ENCODE measurements at places on chromosomes 7 and 10. TPM values are rescaled to one million over a fixed set of nuclear protein-coding genes. Genes with fewer than 3 reads are reported as not detected.
A peak's percentile ranks its signal among the peaks of the same experiment; 100 is the strongest.

DNA sequence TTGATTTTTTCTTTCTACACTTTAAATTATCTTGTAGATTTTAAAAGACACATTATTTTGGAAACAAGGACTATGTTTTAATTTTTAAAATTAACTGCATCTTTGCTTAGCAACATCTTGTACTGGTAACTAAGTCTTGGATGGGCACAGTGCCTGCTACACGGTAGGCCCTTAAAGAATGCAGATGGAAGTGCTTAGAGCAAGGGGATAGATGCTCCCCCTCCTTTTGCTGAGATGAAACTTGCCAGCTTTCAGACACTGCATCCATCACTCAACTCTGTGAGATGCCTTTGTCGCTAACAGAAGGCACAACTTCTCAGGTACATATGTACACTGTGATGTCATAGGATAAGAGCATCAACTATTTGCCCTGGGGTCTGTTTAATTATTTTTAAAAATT lies 103.9 kb downstream of the LRRC18 start:
- peaks cover 3% of the 10 kb centered on the region for H3K27me3 ChIP-seq
- no peak overlapping the region for H3K27ac ChIP-seq
- no peaks in the 10 kb centered on the region for H3K36me3 ChIP-seq
- no peak for DNase-seq
- H3K4me3 ChIP-seq: no peak overlapping the region

FGFBP3 gene
- 2.4 TPM for total RNA-seq

DNA sequence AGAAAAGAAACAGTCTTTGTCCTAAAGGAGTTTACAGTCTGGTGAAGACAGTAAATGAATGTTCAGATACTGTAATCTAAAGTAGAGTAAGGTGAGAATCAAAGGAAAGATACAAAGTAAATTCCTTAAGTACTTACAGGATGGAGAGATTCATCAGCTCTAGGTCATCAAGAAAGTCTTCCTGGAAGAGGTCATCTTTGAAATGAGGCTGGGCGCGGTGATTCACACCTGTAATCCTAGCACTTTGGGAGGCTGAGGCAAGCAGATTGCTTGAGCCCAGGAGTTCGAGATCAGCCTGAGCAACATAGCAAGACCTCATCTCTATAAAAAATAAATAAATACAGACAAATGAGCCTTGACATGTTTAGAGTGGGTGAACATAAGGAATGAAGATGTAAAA lies 18.3 kb downstream of the FHIP2A start:
- peaks cover 63% of the 10 kb centered on the region for H3K36me3 ChIP-seq
- H3K27ac ChIP-seq: no peak overlapping the region
- DNase-seq: no peak
- H3K4me1 ChIP-seq: no peaks in the 10 kb centered on the region

GNAT3 gene
- total RNA-seq: not detected

- H3K27ac ChIP-seq: peak overlapping the region; percentile 80
- H3K4me3 ChIP-seq: peak overlapping the region; percentile 87
- DNase-seq: peak; percentile 20
Measured at GRCh38 chr7:24755541-24756407, 1.5 kb downstream of the GSDME start.

GRCh38 chr10:132542086-132542775 lies 4.6 kb downstream of the INPP5A start:
- no peak for DNase-seq
- H3K27me3 ChIP-seq: no peaks in the 10 kb centered on the region
- no peak overlapping the region for H3K4me3 ChIP-seq
- peaks cover 55% of the 10 kb centered on the region for H3K4me1 ChIP-seq

NPSR1 gene
- not detected for total RNA-seq

- peaks cover 46% of the 10 kb centered on the region for H3K27me3 ChIP-seq
- H3K4me1 ChIP-seq: peaks cover 4% of the 10 kb centered on the region
- no peak for DNase-seq
- no peak overlapping the region for H3K4me3 ChIP-seq
Measured at GRCh38 chr10:11721806-11722205, 20.4 kb upstream of the ECHDC3 start.

OR6V1 gene
- total RNA-seq: not detected

GRCh38 chr7:152899548-152900109 lies 140.1 kb downstream of the ACTR3B start:
- no peak overlapping the region for H3K27ac ChIP-seq
- H3K36me3 ChIP-seq: no peaks in the 10 kb centered on the region
- no peak for DNase-seq
- H3K4me1 ChIP-seq: no peaks in the 10 kb centered on the region
- H3K27me3 ChIP-seq: no peaks in the 10 kb centered on the region
- no peak overlapping the region for H3K4me3 ChIP-seq

DNA sequence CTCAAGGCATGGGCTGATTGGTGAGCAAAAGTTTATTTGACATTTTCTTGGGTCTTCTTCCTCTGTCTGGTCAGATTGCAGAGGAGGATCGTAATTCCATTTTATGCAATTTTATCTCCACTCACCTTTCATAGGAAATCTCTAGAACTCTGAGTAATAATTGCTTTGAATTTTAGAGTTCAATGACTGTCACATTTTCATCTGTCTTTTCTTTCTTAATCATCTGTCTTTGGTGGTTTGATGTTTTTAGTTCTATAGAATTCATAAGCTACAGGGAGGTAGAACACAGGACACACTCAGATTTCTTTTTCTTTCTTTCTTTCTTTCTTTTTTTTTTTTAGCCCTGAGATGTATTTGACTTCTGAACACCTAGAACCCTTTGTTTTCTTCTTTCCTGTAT lies 11.6 kb downstream of the GATA3 start:
- H3K4me3 ChIP-seq: peak overlapping the region; percentile 92
- H3K36me3 ChIP-seq: peaks cover 98% of the 10 kb centered on the region
- no peaks in the 10 kb centered on the region for H3K27me3 ChIP-seq
- peak overlapping the region; percentile 94 for H3K27ac ChIP-seq
- H3K4me1 ChIP-seq: peaks cover 90% of the 10 kb centered on the region
- no peak for DNase-seq

GRCh38 chr10:94066411-94066810 lies 72.7 kb downstream of the PLCE1 start:
- no peak for DNase-seq
- no peaks in the 10 kb centered on the region for H3K27me3 ChIP-seq
- no peak overlapping the region for H3K4me3 ChIP-seq
- H3K4me1 ChIP-seq: no peaks in the 10 kb centered on the region

DNA sequence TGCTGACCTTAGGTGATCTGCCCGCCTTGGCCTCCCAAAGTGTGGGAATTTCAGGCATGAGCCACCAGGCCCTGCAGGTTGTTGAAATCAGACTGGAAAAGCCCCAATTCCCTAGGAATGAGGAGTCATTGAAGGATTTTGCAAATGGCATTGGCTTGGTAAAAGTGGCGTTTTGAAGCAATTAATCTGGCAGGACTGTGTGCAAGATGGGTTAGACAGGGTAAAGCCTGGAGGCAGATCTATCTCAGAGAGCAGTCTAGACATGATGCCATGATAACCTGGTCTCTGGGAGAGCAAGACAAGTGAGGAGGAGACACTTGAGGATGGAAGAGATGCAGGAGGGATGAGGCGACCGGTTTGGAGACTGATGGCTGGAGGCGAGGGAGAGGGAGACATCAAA lies 45.7 kb upstream of the UBE2H start:
- no peaks in the 10 kb centered on the region for H3K27me3 ChIP-seq
- no peak overlapping the region for H3K4me3 ChIP-seq
- no peaks in the 10 kb centered on the region for H3K4me1 ChIP-seq

GRCh38 chr7:149836434-149836833 lies 1.7 kb upstream of the ZNF862 start:
- DNase-seq: no peak
- peaks cover 15% of the 10 kb centered on the region for H3K27me3 ChIP-seq
- H3K4me1 ChIP-seq: peaks cover 19% of the 10 kb centered on the region
- H3K36me3 ChIP-seq: peaks cover 3% of the 10 kb centered on the region
- no peak overlapping the region for H3K27ac ChIP-seq
- no peak overlapping the region for H3K4me3 ChIP-seq

DNA sequence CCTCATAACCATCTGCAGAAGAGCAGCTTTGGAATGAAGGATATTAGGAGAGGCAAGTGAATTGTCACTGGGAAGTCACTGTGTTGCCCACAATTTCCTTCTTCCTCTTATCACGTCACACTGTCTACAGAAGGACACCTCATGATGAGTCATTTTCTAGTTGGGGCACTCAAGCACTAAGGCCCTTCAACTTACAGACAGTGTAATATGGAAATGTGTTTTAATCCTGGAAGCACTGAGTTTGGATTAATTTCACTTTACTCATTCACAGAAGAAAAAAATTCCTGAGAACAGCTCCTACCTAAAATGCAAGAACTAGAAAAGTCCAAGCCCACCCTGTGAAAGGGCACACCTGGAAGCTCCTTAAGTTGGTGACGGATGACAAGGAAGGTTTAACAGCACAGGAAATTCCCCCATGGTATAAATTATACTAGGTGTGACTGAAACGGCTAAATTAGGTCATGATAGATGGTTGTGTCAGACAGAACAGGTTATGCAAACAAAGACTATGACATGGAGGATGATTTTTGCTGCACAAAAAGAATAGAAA lies 56.6 kb downstream of the PARD3 start:
- H3K27me3 ChIP-seq: peaks cover 1% of the 10 kb centered on the region
- H3K4me3 ChIP-seq: no peak overlapping the region
- H3K27ac ChIP-seq: no peak overlapping the region

ACTR3C gene
- total RNA-seq: 7.9 TPM

DNA sequence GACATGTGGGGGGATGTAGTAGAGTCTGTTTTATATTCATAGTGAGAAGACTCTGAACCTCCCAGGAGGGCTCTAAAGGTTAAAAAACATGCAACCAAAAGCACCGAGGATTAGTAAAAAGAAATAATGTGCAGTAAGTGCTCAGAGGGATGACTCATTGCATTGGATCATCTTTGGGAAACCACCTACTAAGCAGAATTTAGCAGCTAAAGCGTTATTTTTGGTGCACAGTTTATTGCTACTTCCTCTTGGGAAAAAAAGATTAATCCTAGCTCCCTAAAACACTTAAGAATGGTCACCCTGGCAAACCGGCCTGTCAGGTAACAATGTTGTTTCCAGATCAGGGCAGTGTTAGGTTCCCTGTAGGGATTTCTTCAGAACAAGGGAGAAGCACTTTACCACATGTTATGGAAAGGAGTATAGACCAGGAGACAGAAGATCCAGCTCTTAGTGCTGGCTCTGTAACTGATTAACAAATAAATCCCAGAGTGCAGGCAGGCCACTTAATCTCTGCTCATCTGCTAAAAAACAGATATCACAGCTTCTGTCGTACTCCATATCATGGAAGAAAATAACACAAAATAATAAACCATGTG lies 44.8 kb upstream of the FAM133B start:
- no peaks in the 10 kb centered on the region for H3K27me3 ChIP-seq
- peaks cover 46% of the 10 kb centered on the region for H3K36me3 ChIP-seq
- peak overlapping the region; percentile 91 for H3K27ac ChIP-seq
- H3K4me1 ChIP-seq: peaks cover 74% of the 10 kb centered on the region
- no peak for DNase-seq
- peak overlapping the region; percentile 47 for H3K4me3 ChIP-seq
